ENCODE measurements at places on chromosomes 6 and 20.
A peak's percentile ranks its signal among the peaks of the same experiment; 100 is the strongest.

DNA sequence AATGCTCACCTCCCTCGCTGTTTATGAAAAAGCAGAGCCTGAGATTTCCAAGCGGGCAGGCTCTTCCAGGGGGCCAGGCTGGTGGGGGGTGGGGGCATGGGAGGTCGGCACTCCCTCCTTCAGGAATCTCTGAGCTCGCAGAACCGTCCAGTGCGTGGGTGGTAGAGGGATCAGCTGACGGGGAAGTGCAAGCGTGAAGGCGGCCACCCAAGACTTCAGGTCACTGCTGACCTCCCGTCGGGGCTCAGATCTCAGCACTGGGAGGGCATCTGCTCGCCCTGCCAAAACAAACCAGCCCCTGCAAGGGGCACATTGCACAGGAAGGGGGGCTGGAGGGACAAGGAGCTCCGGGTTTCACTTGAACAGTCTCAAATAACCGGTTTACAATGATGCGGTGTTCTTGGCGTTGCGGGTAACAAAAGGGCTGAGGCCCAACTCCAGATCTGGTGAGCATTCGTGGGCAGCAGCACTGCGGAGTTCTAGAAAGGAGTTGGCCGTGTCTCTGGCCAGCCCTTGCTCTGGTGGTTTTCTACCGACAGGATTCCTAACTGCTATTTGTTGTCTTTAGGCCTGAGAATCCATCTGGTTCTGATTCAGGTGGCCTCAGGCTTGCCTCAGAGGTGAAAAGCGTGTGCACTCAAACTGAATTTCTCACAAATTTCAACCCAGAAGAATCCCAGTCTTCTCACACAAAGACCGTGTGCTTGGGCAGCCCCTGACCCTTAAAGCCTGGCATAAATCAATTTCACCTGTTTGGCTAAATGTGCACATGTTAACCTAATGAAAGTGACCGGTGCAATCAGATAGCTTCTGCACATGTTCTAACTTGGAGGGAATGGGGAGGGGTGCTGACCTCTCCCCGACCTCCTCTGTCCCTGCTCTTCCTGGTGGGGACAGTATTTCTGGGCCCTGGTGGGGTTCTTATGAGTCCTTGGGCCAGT, 191.6 kb downstream of the MYLK4 start:
- no peak for DNase-seq

GRCh38 chr6:145963216-145964068, 716 bp downstream of the SHPRH start:
- DNase-seq = peak; percentile 24

GRCh38 chr20:15848995-15849610, 724.1 kb downstream of the KIF16B start:
- DNase-seq = no peak

DNA sequence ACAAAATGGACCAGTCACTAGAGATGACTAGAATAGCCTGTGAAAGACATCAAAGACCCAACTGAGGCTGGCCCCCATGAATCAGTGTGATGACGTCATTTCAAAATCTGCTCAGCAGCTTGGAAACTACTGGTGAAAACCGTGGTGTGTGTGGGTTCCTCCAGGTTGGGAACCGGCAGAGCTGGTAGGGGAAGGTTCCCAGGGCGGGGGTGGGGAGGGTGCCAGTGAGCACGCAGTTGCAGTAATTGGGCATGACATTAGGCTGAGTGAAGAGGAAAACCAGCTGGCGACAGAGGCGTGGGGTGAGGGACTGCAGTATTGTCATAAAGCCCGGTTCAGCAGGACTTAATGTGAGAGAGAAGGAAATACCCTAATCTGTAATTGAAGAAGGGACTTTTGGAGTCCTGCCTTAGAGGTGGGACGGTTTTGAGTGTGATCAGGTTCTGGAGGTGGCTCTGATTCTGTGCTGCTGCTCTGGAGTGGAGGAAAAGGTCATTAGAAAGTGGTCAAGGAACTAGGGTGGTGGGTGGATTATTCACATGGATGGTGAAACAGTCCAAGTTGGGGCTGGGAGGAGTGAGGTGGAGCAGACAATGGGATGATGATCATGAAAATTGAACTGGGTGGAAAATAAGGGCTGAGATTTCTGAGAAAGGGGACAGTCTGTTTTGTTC, 52.0 kb upstream of the MTHFD1L start:
- no peak for DNase-seq

GRCh38 chr20:45872626-45873025, 8.4 kb upstream of the ZSWIM1 start:
- DNase-seq = no peak

DNA sequence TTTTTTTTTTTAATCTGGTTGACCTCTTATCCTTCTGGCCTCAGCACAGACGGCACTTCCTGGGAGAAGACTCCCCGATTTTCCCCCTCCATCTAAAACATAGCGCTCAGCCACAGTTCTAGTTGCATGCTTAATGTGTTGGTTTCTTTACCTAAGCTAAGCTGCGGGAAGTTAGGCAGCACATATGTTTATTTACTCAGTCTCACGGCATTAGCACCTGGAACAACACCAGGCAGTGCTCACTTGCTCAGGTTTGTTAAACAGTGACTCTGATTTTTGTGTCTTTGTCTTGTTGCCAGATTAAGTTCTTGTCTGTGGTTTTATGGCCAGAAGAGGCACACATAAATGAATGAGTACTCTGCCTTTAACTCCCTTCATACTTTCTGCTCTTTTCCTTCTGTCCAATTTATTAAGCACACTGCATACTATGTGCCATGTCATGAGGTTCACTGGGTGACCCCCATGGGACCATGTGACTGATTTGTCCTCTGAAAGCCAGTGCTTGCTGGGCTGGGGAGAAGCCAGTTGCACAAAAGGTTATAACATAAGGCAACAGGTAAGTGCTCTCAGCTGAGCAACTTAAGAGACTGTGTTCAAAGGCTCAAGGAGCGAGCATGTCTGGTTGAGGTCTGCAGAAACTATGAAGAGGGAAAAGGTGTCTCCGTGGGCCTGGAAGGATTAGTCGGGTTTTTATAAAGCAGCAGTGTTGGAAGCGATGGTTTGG, 93.6 kb downstream of the RPP40 start:
- DNase-seq = peak; percentile 40

- no peak for DNase-seq
These were observed 615.7 kb upstream of the ARID1B start for GRCh38 chr6:156161471-156161870.

- no peak for DNase-seq
These were observed 12.2 kb downstream of the BAK1 start for GRCh38 chr6:33567836-33568235.
